ENCODE measurements at places on chromosomes 7 and 10.

DNA sequence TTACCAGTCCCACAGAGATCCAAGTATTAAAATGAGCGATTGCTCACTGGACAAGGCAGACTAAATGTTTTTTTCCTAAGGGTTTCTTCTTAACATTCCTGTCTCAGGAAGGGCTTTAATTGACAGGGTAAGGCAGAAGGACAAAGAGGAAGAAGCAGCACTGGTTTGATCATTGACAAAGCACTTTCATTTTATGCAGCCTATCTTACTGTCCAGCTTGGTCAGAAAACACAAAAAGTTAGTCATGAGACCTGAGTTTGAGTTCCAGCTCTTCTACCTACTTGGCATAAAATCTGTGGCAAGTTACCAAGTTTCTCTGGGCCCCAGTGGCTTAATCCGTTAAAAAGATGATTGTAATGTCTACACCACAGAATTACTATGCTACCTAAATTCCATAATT, 458.5 kb downstream of the GFRA1 start:
- H3K27me3 ChIP-seq: no peaks in the 10 kb centered on the region
- H3K36me3 ChIP-seq: no peaks in the 10 kb centered on the region
- H3K4me1 ChIP-seq: no peaks in the 10 kb centered on the region
- H3K27ac ChIP-seq: no peak overlapping the region

- DNase-seq: no peak
- no peak overlapping the region for H3K27ac ChIP-seq
- no peak overlapping the region for H3K4me3 ChIP-seq
- no peaks in the 10 kb centered on the region for H3K27me3 ChIP-seq
- H3K4me1 ChIP-seq: peaks cover 14% of the 10 kb centered on the region
- H3K36me3 ChIP-seq: peaks cover 5% of the 10 kb centered on the region
Observed at GRCh38 chr7:129828989-129829736, 123.6 kb downstream of the UBE2H start.

- H3K27me3 ChIP-seq: peaks cover 9% of the 10 kb centered on the region
- no peak overlapping the region for H3K4me3 ChIP-seq
- H3K36me3 ChIP-seq: no peaks in the 10 kb centered on the region
- no peak overlapping the region for H3K27ac ChIP-seq
- no peaks in the 10 kb centered on the region for H3K4me1 ChIP-seq
Observed at GRCh38 chr7:104794154-104794553, 219.9 kb upstream of the KMT2E start.

DNA sequence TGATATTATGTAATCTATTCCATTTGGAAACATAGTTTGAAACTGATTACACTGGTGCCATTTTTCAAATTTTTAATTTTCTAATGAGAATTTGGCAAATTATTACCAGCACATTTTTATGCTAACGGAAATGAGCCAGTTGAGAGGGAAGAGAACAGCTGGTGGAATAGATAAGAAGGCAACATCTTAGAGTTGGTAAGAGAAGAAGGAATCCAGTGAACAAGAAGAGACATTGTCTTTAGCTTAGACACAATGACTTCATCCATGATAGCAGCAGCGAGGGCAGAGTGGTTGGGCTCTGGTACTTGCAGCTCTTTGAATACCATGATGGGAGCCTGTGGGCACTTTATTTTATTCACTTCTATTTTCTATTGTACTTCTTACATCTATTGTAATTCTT, 89.6 kb downstream of the CHRM2 start:
- no peaks in the 10 kb centered on the region for H3K36me3 ChIP-seq
- no peaks in the 10 kb centered on the region for H3K4me1 ChIP-seq
- no peak overlapping the region for H3K4me3 ChIP-seq
- DNase-seq: no peak
- no peaks in the 10 kb centered on the region for H3K27me3 ChIP-seq

GRCh38 chr7:102064361-102065025, 222.2 kb upstream of the SH2B2 start:
- DNase-seq: no peak

DNA sequence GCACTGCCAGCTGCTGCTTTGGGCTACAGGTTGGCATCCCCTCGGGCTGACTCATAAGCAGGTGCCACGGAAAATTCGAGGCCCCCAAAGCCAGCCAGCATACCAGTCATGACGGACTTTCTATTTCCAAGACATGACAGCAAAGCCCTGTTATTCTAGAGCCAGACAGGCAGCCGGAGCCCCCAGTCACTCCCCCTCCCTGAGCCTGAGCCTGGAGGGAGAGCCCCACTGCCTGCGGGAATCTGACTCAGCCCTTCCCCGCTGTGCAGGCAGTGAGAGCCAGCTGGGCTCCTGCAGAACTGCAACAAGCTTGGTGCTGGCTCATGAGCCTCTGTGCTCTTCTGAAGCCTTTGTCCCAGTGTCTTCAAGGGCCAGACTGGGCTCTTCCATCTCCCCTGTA, 15.8 kb downstream of the BTBD16 start:
- H3K36me3 ChIP-seq: no peaks in the 10 kb centered on the region
- no peak overlapping the region for H3K4me3 ChIP-seq
- H3K27ac ChIP-seq: no peak overlapping the region
- no peaks in the 10 kb centered on the region for H3K27me3 ChIP-seq
- DNase-seq: no peak

- H3K27me3 ChIP-seq: no peaks in the 10 kb centered on the region
- H3K4me1 ChIP-seq: no peaks in the 10 kb centered on the region
- no peak overlapping the region for H3K4me3 ChIP-seq
- DNase-seq: no peak
- no peak overlapping the region for H3K27ac ChIP-seq
- H3K36me3 ChIP-seq: no peaks in the 10 kb centered on the region
Observed at GRCh38 chr7:52423251-52423650, 612.2 kb upstream of the POM121L12 start.

DNA sequence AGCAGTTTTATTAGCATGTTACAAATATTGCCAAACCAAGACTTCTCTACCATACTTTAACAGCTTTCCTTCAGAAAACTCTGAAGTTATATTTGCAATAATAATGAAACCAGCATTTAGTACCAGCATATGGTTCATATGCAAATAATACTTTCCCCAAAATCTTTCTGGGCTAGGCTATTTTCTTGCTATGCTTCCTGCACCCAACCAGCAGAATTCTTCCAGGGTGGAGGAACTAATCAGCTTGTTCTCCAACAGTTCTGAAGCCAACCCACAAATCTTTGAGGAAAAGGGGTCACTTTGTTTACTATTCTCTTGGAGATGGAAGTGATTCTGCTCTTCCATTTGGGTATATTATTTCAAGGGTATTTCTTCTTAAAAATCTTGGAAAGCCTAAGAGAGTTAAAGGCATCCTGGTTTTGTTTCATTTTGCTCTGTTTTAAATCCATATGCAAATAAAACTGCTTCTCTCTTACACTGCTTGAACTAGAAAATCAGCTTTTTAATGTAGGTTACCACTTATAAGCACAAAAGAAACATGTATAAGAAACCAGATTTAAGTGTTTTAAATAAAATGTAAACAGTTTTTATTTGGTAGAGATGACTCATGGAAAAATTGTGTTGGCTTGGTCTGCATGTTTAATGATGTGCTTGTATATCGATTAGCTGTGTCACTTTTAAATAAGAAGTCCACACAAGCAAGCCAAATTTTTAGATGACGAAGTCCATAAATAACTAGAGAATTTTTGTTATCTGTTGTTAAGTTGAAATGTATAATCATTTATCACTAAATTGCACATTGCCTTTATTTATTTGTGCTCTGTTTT, 103.7 kb downstream of the HECTD2 start:
- H3K4me3 ChIP-seq: no peak overlapping the region
- no peaks in the 10 kb centered on the region for H3K4me1 ChIP-seq
- no peak for DNase-seq
- no peaks in the 10 kb centered on the region for H3K36me3 ChIP-seq
- no peaks in the 10 kb centered on the region for H3K27me3 ChIP-seq

DNA sequence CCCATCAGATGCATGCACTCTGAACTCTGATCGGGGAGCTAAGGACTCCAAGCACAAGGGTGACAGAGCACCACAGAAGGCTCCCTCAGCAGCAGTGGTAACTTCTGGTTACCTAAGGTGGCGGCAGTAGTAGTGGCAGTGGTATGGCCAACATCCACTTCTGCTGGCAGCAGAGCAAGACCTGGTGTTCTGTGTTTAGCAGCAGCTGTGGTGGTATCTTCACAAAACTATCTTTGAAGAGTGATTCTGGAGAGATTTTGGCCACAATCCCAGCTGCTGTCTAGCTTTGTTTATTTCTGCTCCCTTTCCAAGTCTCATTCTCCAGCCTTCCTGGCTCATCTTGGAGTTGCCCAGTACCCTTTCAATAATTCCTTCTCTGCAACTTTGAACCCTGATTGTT, 102.4 kb upstream of the LRGUK start:
- no peak overlapping the region for H3K27ac ChIP-seq
- no peaks in the 10 kb centered on the region for H3K36me3 ChIP-seq
- H3K4me1 ChIP-seq: no peaks in the 10 kb centered on the region

DNA sequence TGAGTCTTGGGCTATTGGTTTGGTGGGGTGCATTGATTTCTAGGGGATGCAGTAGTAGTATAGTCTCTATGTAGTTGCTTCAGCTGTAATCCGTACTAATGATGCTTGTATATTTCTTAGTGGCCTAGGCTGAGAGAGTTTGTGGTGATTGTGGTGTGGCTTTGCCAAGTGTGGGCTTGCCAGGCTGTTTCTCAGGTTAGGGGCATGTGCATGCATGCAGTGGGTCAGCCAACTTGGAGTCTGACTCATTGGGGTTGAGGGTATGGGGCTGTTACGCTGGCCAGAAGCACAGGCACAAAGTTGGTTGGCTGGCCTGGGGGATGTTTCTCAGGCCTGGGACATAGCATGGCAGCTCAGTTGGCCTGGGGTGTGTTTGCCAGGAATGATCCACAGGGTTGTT, 25.7 kb upstream of the PLA2G12B start:
- no peaks in the 10 kb centered on the region for H3K36me3 ChIP-seq
- DNase-seq: no peak
- H3K27me3 ChIP-seq: peaks cover 4% of the 10 kb centered on the region
- H3K27ac ChIP-seq: no peak overlapping the region

DNA sequence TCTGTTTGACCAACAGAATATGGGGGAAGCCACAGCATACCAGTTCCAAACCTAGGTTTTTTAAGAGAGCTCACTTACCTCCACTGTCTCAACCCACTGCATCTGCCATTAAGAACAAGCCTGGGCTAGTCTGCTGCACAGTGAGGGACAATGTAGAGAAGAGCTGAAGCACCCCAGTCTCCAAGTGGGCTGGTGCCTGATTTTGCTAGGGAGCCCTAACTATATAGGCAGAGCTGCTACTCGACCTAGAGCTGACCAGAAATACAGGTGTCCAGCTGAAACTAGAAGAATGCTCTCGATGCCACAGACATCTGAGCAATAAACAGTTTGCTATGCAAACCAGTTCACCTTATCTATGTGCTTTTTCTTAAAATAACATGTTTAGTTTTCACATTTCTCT, 106.9 kb upstream of the BET1 start:
- no peak overlapping the region for H3K4me3 ChIP-seq
- H3K36me3 ChIP-seq: no peaks in the 10 kb centered on the region
- H3K27ac ChIP-seq: no peak overlapping the region
- no peak for DNase-seq
- H3K4me1 ChIP-seq: no peaks in the 10 kb centered on the region

DNA sequence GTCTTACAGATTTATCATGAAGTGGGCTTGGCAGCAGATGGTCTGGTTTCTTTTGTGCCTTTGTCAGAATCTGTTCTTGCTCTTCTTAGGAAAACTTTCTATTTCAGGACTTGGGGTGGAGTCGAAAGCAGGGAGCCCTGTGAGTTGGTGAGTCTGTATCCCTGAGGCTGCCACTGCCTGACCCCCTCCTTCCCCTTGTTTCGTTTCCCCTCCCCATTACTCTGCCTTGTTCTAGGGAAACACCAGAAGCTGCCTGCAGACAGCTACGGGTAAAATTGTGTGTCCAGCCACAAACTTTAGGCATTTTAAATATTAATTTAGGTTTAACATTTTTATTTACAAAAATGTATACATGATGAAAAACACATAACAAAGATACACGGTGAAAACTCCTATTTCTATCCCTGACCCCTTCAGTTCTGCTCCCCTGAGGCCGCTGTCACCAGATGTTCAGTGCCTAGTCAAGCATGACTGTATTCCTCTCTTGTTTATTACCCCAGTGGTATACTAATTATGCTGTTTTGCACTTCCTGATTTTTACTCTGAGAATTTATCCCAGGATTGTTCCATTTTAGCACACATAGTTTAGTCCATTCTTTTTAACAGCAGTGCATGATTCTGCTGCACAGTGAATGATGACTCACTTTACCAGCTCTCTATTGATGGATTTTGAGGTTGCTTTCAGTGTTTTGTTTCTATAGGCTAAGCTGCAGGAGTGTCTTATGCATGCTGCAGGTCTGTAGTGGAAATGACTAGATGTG, 9.1 kb downstream of the TSPAN14 start:
- H3K4me1 ChIP-seq: peaks cover 98% of the 10 kb centered on the region
- DNase-seq: no peak
- H3K27ac ChIP-seq: peak overlapping the region; percentile 79
- peak overlapping the region; percentile 70 for H3K4me3 ChIP-seq

GRCh38 chr10:124089859-124090258, 3.5 kb downstream of the CHST15 start:
- no peak overlapping the region for H3K4me3 ChIP-seq
- no peaks in the 10 kb centered on the region for H3K36me3 ChIP-seq
- H3K4me1 ChIP-seq: no peaks in the 10 kb centered on the region

- H3K27ac ChIP-seq: no peak overlapping the region
- H3K4me3 ChIP-seq: no peak overlapping the region
- H3K36me3 ChIP-seq: no peaks in the 10 kb centered on the region
- no peaks in the 10 kb centered on the region for H3K4me1 ChIP-seq
- peaks cover 10% of the 10 kb centered on the region for H3K27me3 ChIP-seq
Observed at GRCh38 chr7:140544388-140544826, 65.1 kb upstream of the MKRN1 start.

GRCh38 chr10:79101560-79102497, 33.1 kb downstream of the ZMIZ1 start:
- H3K36me3 ChIP-seq: no peaks in the 10 kb centered on the region
- no peak overlapping the region for H3K4me3 ChIP-seq
- H3K27me3 ChIP-seq: no peaks in the 10 kb centered on the region
- no peak for DNase-seq
- H3K27ac ChIP-seq: no peak overlapping the region
- H3K4me1 ChIP-seq: no peaks in the 10 kb centered on the region

GRCh38 chr7:116802746-116803152, 59.6 kb upstream of the CAPZA2 start:
- peak; percentile 32 for DNase-seq
- no peaks in the 10 kb centered on the region for H3K36me3 ChIP-seq
- H3K27me3 ChIP-seq: peaks cover 10% of the 10 kb centered on the region
- H3K4me1 ChIP-seq: peaks cover 16% of the 10 kb centered on the region

DNA sequence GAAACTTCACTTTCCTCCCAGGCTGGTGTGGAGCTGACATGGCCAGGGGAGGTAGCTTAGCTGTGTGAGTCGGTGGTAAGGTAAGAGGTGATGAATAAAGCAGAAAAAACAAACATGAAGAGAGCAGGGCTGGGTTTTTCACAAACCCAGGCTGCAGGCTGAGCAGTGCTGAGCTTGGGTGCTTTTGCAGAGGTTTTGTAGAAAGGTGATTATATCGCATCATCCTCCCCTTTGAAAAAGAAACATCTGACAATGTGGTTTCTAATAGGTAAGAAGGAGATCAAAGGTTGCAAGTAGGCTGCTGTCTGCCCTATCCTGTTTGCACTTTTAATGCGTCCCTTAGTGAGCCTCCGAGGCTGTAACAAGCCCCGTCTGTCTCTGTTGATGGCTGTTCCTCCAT, 69.6 kb upstream of the GRM8 start:
- no peaks in the 10 kb centered on the region for H3K36me3 ChIP-seq
- no peak overlapping the region for H3K4me3 ChIP-seq
- H3K4me1 ChIP-seq: peaks cover 9% of the 10 kb centered on the region
- no peak for DNase-seq
